ENCODE measurements at places on chromosomes 2 and 18.
A peak's percentile ranks its signal among the peaks of the same experiment; 100 is the strongest.

GRCh38 chr2:8312861-8313830 is 368.7 kb upstream of the ID2 start:
- no peak for DNase-seq

DNA sequence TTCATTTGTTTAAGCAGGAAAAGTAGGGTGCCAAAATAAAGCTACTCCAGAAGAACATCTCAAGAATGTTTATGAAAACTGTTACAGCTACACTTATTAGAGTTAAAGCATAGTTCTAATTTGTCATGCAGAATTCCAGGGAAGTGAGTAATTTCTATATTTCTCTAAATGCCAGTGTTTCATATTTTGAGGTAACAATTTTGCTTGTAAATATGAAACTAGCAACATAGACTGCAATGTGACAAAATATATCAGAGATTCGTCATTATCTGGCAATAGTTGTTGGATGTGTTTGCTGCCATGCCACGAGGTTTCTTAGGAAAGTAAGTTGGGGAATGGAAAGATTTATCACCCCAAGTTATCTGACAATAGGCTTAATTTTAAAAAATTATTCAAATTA is 424.1 kb upstream of the ZEB2 start:
- DNase-seq, result peak; percentile 31

- DNase-seq, result no peak
Measured at GRCh38 chr2:23533338-23533695, 148.3 kb downstream of the KLHL29 start.

- no peak for DNase-seq
Measured at GRCh38 chr2:197786010-197786877, 1.1 kb upstream of the BOLL start.

- no peak for DNase-seq
Measured at GRCh38 chr2:139773720-139774277, 993.6 kb upstream of the NXPH2 start.

GRCh38 chr2:25566694-25567093 is 106.7 kb downstream of the DTNB start:
- DNase-seq, result no peak

- DNase-seq, result no peak
Measured at GRCh38 chr2:71672826-71673795, 219.8 kb downstream of the DYSF start.

GRCh38 chr2:66408905-66409304 is 26.0 kb upstream of the MEIS1 start:
- DNase-seq, result no peak

GRCh38 chr2:179031731-179032408 is 18.1 kb downstream of the CCDC141 start:
- DNase-seq, result peak; percentile 69

GRCh38 chr18:67483237-67483636 is 33.3 kb downstream of the DSEL start:
- no peak for DNase-seq

- no peak for DNase-seq
Measured at GRCh38 chr18:77457681-77458080, 208.0 kb downstream of the GALR1 start.

- DNase-seq, result no peak
Measured at GRCh38 chr2:144438801-144439631, 80.9 kb downstream of the ZEB2 start.

- DNase-seq, result no peak
Measured at GRCh38 chr18:58960508-58960907, 95.8 kb downstream of the ZNF532 start.

DNA sequence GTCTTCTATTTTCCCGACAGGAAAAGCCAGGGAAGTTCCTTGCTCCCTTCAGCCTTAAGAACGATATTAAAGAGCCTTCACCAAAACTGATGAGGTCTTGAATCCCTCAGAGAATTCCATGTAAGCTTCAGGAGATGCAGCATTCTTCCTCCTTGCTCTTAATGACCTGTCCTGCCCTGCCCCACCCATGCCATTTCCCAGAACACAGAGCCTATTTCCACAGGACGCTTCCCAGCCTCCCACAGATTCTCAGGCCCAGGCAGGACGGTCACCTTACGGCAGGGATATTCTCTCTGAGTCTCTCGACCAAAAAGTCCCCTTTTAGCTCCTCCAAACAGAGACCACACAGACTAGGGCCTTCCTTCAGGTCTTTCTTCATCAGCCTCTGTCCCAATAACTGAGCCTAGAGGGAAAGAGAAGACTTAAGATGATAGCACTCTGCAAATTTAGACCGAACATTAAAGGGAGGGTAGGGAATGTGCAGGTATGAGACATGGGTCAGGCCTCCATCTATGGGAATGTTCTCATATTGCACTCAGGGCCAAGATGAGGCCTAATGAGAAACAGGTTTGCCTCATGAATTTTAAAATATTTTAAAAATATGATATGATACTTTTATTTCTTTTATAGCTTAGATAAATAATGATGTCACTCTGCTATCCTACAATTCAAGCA is 62.1 kb downstream of the COBLL1 start:
- DNase-seq, result no peak

DNA sequence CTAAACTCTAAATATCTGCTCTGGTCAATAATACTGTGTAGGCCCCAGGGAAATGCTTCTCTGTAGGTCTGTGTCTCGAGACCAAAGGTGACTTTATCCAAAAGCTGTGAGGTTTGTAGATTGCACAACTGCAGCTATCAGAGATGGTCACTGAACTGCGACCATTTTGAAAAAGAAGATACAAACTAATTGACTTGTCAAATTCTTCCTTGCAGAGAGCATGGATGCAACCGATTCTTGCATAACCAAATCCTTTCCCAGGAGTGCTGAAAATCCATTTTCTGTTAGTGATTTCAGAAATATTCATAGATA is 155.8 kb downstream of the SH3BP4 start:
- no peak for DNase-seq

GRCh38 chr2:218238887-218239286 is 21.9 kb downstream of the ARPC2 start:
- no peak for DNase-seq

GRCh38 chr2:83022631-83023210 is 1436.4 kb downstream of the SUCLG1 start:
- DNase-seq, result no peak

DNA sequence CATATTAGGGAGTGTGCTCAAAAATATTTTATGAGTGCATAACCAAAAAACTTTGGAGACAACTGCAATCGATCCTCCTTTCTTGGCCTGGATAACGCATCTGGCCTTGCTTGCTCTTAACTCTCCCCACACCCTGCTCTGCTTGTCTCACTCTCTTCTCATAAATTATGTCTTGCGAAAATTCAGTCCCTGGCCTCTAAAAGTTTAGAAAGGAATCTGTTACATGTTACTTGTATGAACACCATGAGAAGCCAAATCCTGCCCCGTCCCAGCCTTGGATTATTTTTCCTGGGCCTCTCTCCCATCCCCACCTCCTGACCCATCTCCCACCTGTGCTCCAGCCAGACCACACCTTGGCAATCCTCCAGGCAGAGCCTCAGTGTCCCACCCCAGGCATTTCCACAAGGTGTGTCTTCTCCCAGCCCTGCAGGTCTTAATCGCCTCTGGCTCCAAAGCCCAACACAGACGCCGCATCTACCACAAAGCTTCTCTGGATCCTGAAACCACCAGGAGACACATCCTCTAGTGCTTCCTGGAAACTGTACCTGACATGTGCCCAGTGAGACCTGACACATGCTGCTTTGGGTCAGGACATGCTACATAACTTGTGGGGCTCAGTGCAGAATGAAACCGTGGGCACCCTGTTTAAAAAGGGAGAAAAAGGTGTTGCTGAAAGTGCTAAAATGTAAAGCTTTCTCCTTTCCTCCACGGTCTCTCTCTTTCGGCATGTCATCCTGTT is 99.6 kb upstream of the ST3GAL5 start:
- DNase-seq, result peak; percentile 55

DNA sequence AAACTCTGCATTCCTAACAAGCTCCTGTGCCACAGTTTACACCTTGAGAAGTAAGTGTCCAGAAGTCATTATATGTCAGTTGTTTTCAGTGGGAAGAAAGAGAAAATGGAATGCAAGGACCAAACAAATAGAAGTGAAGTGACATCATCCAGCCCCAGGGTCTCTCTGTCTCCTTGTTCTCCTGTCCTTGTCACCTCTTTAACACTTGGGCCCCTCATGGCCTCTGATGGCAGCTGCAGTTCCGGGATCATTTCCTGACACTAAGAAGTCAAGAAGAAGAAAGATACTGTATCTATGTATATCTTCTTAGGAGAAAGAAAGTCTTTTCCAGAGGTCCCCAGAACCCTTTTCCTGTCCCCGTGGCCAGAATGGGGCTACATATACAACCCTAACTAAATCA is 2.8 kb upstream of the CFAP221 start:
- no peak for DNase-seq

GRCh38 chr2:222862909-222863544 is 2.2 kb downstream of the ACSL3 start:
- DNase-seq, result no peak

GRCh38 chr18:6363216-6363615 is 51.5 kb downstream of the L3MBTL4 start:
- DNase-seq, result no peak

DNA sequence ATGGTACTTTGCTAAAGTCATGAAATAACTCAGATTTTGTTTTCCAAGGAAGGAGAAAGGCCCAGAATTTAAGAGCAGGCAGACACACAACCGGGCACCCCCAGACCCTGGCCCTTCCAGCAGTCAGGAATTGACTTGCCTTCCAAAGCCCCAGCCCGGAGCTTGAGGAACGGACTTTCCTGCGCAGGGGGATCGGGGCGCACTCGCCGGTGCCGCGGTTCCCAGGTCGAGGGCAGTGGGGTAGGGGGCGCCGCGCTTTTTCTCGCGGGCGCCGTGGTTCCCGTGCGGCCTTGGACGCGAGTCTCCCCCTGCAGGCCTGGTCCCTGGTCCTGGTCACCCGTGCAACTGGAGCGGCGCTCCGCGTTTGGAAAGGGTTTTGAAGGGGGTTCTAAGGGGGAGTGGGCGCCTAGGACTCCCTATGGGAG is 1.2 kb downstream of the ZNF236 start:
- DNase-seq, result no peak

GRCh38 chr18:25141886-25142285 is 210.1 kb downstream of the ZNF521 start:
- no peak for DNase-seq
